ENCODE measurements at places on chromosomes 12 and 14. TPM values are rescaled to one million over a fixed set of nuclear protein-coding genes. Genes with fewer than 3 reads are reported as not detected.

GRCh38 chr14:95494456-95494855 is 22.0 kb downstream of the SYNE3 start:
- DNase-seq, result no peak

Gene RFX4
- total RNA-seq, result not detected

Gene UNG
- 7.7 TPM for total RNA-seq

DNA sequence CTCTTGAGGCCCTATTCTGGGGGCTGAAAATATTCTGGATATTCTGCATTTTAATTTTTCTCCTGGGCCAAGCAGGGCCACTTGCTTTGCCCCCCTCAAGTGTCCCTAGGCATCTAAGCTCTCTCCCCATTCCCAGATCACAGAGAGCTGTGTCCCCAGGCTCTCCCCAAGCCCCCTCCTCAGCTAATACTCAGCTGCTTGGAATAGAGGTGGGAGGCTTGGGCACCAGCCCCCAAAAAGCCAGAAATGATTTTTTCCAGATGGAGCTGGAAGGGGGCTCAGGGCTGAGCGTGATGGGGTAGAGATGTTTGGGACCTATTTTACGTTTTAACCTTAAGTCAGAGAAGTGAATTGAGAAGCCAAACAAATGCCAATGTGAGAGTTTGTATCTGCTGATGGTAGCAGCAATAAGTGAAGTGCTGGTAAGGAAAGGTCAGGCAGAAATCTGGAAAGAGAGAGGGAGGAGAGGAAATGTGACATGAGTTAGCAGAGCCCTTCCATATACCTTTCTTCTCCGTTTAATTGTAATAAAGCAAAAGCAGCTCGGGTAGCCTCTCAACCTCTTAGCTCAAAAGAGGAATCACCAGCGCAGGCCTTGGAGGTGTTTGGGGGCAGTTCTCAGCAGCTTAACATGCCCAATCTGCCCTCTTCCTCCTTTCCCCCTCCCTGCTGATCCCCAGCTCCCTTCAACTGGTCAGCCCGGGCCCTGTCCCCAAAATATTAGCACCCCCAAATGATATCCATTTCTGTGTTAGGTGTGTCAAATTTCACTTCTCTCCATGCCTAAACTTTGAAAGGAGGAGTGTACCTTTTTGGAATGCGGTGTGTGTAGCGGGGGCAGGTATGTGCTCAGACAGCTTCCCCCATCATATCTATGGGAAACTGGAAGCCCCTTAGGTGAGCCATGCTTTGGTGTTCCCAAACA is 5.0 kb upstream of the HOXC6 start:
- DNase-seq, result no peak

Gene IL31
- total RNA-seq, result not detected

Gene TAS2R13
- 1.8 TPM for total RNA-seq

Gene FAM234B
- total RNA-seq, result 2.7 TPM

DNA sequence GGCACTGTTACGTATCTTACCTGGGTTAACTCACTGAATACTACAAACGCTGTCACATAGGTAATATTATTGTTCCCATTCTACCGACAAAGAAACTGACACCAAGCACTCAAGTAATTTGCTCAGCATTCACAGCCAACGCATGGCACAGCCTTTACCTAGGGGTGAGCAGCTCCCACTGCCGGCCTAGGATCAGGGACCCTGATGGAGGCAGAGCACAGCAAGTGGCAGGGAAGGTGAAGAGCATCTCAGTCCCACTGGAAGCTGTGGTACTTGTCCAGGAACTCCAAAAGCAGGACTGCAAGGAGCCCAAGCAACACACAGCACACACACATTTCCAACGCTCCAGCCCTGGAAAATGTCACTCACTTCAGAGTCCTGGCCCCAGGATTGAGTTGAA is 111.8 kb upstream of the CDKN3 start:
- DNase-seq, result no peak

DNA sequence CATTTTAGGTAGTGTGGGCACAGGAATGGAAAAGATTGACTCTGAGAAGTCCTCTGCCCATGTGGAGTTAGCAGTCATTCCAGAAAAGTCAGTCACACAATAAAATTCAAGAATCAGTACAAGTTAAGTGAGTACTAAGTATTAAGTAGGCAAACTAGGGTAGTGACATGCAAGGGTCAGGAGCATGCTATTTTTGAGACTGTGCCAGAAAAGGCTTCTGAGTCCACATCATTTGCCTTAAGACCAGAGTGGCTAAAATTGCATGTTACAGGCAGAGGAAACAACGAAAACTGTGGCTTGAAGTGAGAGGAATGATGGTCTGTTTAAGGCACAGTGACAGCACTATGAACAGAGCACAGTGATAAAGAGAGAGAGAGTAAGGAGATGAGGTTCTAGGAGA is 108.9 kb downstream of the SLC6A15 start:
- no peak for DNase-seq

Gene TMEM229B
- 31.9 TPM for total RNA-seq

Gene GLS2
- 10.2 TPM for total RNA-seq

DNA sequence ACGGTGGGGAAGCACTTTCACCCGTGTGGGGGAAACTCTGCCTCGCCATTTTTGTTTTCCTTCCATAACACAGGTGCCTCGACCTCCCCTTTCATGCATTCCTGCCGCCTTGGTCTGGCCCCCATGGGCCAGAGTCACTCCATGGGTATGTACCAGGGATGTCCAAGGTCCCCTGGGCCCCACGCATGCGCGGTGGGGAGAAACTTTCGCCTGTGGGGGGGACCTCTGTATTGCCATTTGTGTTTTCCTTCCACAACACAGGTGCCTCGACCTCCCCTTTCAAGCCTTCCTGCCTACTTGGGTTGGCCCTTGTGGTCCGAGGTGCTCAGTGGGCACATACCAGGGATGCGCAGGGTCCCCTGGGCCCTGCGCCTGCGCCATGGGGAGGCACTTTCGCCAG is 345.8 kb downstream of the ALG10 start:
- DNase-seq, result no peak

DNA sequence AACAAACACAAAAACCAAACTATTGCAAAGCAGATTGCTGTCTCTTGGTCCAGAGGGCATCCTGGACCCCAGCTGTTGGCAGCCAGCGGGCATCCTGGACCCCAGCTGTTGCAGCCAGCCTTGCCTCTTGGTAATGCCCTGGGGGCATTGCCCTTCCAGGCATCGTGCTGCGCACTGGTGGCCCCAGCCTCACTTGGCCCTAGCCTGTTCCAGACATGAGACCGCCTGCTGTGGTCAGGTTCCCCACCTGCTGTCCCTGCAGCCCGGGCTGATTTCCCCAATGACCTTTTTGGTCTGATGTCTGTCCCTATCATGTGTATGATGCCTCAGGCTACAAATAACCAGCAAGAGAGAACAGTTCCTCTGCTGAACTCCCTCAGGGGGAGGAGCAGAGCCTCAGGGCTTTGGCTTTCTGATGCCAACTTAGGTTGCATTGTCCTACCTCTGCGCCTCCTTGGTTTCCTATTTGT is 20.8 kb downstream of the MLXIP start:
- DNase-seq, result no peak

- DNase-seq, result no peak
Observed at GRCh38 chr14:29603696-29604095, 324.0 kb downstream of the PRKD1 start.

Gene MDGA2
- not detected for total RNA-seq

DNA sequence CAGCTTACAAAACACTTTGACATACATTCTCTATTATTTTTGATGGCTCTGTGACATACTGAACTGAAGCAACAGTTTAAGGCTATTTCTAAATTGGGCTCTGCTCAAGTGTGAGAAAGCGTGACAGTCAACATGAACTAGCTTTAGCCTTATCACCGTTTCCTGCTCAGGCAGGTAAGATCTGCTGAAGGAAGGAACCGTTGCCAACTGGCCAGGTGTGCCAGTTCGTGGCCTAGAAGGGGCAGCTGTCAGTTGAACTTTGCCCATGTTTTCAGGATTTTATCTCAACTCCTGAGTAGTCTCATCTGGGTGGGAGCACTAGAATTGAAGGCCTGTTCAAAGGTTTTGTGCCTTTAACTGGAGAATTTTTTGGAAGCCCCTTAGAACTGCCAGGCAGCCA is 79.5 kb downstream of the ETV6 start:
- no peak for DNase-seq

Gene CDKL1
- 14.8 TPM for total RNA-seq
